Hematopoietic multipotent progenitor cell treated with erythropoietin and hydrocortisone succinate and interleukin-3 and kit ligand, for 4 days (in vitro differentiated cells): ENCODE measurements at places on chromosomes 7 and 10.

DNA sequence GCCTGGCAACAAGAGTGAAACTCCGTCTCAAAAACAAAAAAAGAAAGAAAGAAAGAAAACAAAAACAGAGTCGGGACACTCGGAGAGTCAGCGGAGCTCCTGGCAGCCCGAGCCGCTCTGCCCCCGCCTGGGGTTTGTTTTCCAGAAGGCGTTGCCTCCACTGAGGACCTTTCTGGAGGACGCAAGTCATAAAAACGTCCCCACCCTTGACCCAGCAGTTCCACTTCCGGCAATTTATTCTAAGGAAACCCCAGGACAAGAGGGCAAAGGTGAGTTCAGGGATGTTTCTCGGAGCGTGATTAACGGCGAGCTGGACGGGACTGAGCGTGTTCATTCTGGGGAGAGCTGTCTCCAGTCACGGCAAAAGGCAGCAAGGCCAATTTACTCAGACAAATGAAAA lies 27.0 kb upstream of the SUN1 start:
- DNase-seq = no peak

DNA sequence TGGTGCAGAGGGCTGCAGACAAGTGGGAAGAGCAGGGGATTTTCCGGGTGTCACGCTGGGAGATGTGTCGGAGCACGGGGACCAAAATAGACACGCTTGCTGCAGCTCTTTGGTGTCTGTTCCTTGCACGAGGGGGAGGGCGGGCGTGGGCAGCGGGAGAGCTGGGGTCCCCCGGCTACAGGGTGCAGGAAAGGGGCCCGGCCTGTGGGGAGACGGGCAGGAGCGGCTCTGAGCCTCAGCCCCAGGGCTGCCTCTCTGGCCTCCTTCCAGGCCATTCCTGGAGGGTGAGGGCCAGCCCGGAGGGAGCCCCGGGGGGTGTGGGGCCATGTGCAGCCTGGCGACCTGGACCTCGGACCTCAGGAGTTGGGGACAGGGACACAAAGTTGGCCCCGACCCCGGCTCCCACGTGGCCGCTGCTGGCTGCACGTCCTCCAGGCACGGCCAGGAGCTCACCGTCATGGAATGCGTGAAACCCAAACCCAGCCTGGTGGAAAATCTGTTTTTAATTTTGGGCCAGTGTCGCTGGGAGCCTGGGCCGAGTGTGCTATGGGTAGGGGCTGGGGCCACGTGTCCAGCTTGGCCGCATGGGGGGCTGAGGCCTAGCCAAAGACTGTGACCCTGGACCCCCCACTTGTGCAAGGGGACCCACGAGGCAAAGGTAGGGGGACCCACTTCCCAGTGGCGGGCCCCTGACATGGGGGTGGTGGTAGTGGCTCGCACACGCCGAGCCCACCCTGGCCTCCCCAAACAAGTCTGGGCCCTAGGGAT lies 6.6 kb downstream of the TTYH3 start:
- no peak for DNase-seq

DNA sequence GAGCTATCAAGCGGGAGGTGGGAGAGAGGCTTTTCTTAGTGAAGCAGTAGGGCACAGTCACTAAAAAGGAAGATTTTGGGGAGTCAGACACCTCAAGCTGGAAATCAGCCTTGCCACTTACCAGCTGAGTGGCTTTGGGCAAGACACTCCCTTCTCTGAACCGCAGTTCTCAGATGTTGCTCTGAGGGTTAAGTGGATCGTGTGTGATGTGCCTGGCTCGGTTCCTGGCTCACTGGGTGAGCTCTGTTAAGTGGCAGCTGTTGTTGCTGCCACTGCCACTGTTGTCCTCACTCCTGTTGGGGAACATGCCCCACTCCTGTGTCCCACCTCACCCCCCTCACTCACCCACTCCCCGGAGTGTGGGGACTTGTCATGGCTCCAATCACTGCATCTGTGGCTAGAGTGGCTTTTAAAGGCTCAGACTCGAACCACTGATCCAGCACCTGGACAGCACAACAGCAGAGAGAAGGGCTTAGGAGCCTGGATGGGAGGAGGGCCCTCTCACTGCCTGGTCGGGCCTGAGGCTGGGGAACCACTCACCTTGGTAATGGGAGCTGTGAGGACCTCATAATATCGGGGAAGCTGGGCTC lies 20.0 kb downstream of the PYROXD2 start:
- no peak for DNase-seq

DNA sequence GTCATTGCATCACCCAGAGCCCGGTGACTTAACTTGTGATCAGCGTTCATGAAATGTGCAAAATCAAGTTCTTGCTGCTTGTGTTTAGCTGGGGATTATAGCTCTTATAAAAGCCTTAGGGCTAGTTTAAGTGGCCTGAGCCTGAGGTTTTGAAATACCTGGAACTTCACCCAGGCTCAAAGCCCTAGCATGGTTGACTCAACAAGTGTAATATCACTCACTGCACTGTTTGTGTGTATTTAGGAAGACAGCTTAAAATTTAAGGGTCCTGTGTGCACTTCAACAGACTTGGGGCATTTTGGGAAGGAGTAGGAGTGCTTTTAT lies 489.5 kb downstream of the GATA3 start:
- DNase-seq = no peak

- no peak for DNase-seq
Measured at GRCh38 chr7:33500703-33501701, 371.6 kb downstream of the BBS9 start.

DNA sequence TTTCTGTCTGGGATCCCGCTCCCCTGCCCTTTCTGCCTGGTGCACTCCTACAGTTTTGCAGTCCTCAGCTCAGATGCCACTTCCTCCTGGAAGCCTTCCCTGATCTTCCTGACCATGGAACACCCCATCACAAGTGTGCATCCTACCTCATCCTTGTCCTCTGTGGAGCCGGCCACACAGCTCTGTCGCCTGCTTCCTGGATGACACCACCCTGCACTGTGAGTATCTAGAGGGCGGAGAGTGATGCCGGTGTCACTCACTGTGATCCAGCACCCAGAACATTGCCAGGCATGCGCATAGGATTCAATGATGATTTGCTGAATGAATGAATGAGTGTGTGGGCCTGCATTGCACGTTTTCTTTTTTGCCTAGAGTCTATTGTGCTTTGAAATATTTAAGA lies 529.9 kb downstream of the TCERG1L start:
- no peak for DNase-seq

DNA sequence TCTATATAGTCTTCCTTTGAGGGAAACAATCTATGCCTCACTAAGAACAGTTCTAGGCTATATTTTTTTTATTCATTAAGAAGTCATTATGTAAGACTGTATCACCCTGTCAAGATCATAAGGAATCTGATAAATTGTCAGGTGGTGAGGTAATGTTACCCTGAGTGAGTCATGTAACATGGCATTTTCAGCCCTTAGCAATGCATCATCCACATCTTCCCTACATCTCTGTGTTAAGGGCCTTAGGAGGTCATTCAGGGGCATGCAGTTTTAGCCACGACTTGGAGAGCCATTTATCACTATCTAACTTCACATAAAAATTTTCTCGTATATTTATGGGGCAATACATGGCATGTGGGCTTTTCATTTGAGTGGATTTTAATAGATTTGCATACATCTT lies 924.5 kb upstream of the MBL2 start:
- DNase-seq = no peak

GRCh38 chr7:10156972-10157371 lies 816.7 kb upstream of the PHF14 start:
- DNase-seq = no peak

DNA sequence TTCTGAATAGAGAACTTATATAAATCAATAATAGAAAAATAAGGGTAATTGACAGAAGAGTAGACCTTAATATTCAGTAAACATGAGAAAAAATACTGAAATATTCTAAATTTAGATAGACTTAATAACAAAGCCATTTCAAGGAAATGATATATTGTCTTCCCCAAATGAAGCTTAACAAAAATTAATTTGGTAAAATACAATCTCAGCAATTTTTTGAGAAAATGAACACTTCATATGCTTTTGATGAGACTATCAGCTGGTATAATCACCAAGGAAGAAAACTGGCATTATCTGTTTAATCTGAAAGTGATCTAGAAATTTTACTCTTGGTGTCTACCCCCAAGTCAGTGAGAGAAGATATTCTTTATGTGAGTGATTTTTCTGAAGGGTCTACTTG lies 1.7 kb upstream of the FAM237B start:
- no peak for DNase-seq

DNA sequence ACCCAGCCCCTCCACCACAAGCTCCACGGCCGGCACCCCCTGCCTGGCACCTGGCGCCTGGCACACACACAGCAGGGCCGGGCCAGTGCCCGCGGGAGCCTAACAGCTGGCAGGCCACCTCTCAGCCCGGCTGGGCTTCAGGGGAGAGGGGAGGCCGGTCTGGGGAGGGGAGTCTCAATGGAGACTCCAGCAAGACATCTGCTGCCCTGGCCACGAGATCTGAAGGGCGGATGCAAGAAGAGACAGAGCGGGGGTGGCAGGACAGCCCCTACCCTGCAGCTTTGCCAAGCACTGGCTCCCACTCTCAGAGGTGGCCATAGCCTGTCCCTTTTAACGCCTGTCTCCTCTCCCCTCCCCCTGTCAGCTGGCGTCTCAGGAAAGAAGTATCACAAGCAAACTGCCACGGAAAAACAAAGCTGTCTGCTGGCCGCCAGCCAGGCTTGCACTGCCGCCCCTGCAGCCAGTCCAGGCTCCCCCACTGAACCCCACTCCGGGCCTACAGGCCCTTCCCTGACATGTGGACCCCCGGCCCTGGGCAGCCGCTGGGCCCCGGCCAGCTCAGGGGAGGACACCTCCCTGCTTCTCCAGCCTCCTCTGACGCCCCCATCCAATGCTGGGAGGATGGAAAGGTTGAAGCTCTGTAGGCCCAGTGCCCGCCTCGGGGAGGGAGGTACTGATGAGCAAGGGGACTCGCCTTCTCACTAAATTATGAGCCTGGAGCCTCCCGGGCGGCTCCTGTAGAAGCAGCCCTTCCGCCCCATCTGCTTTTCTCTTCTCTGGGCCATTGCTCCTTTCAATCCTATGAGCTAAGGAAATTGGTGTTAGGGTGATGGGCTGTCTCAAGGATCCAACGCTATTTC lies 178.4 kb downstream of the ARHGAP12 start:
- DNase-seq = peak; percentile 34

DNA sequence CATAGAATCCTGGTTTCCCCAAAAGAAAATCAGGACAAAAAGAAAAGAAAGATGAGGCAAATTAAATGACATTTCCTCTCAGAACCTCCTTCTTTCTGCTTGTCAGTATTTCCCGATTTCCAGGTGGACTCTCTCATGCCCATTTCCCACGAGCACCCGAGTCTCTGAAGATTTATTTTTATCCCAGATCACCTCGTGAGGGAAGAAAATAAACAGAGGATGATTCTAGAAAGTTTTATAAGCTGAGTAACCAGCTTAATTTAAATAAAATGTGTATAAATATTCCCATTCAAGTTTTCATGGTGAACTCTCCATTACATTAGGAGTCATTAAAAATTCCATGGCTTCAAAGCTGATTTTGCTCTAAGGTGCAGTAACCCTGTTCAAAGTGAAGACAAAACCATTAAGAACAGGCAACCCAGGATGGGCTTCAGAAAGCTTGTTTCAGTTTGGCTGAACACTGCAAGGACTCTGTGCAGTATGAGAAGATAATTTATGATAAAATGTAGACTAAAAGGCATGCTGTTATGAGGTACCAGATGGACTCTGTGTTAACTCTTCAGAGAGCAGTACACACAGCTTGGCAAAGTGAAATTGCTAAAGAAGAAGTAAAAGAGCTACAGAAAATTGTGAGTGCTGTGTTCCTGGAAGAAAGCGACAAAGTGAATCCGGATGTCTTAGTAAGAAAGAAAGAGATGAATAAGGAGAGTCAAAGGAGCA lies 521.3 kb upstream of the LRRN3 start:
- no peak for DNase-seq

- peak; percentile 24 for DNase-seq
Measured at GRCh38 chr7:76395965-76396726, 13.4 kb downstream of the SSC4D start.

DNA sequence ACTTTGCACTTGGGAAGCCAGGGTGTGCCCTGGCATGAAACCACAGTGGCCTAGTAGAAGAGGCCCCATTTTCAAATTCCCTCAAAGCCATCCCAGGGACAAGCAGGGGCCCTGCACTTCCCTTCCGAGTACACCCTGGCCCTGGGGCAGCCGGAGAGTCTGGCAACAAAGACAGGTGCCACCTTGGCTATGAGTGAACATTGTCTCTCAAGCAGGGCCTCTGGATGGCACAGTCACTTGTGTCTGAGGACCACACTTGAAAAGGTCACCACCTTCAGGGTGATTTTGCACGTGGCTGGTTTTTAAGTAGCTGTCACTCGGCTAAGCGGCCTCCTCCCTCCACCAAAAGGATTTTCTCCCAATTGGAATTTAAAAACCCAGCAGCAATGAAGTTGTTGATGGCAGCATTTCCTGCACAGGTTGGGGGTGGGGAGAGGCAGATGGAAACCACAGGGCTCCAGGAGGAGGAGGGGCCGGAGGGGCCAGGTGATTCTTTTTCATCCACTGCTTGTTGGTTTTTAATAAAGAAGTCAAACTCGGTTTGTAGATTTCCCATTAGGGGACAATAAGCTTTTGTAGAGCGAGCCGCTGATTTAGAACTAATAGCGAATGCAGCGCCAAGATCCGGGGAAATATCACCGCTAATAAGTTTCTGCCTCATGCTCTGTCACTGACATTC lies 33.9 kb downstream of the C10orf105 start:
- no peak for DNase-seq

DNA sequence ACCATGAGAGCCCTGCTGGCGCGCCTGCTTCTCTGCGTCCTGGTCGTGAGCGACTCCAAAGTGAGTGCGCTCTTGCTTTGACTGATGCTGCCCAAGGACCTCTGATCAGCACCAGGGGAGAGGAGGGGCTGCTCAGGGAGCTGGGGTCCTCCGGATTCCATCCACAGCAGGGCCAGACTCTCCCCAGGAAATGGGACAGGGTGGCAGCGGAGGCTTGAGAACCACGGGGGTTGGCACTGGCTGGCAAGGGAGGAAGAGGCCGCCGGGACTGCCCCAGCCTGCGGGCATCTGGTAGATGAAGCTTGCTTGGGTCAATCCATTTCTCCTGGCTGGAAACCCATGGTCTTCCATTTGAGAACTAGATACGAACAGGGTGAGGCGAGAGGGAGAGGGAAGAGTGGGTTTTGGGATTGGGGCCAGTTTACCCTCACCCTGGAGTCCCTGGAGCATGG lies 647 bp downstream of the PLAU start:
- no peak for DNase-seq

DNA sequence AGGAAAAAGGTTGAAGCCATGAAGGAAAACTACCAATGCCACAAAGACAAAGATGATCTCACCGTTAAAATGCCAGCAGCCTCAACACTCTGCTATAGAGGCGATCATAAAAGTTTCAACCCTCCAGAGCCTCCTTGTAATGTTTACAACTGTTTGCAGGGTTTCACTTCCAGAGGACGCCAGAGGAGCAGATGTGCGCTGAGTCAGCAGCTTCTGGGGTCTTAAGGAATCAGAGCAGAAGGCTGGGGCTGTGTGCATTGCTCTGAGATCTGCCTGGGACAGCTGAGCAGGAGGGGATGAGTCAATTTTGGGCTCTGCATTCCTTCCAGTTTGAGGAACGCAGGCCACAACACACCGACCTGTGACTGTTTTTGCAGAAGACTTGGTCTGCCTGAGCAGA lies 98.3 kb downstream of the TMEM130 start:
- peak; percentile 22 for DNase-seq
